ENCODE measurements at places on chromosomes 5 and 9. TPM values are rescaled to one million over a fixed set of nuclear protein-coding genes. Genes with fewer than 3 reads are reported as not detected.

Gene CNTNAP3B
- total RNA-seq: 34.2 TPM

Gene IL5
- not detected for total RNA-seq

Gene REEP2
- 1.8 TPM for total RNA-seq

Gene GARIN3
- not detected for total RNA-seq

DNA sequence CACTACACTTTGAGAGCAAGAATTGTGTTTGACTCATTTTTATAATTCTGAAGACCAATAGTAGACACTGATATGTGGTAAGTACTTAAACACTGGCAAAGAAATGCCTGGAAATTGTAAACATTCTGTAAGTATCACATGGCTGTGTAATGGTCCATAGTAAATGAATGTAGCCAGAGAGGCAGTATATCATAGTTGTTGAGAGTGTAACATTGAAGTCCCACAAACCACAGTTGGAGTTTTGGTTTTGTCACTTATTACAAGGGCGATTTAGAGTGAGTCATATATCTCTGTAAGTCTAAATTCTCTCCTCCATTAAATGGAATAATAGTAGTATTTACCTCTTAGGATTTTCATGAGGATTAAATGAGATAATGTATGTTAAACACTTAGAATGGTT is 181.1 kb upstream of the MEF2C start:
- no peak overlapping the region for H3K4me3 ChIP-seq
- H3K27ac ChIP-seq: no peak overlapping the region
- no peaks in the 10 kb centered on the region for H3K4me1 ChIP-seq
- DNase-seq: no peak

GRCh38 chr9:91790917-91791316 is 159.1 kb downstream of the ROR2 start:
- H3K27ac ChIP-seq: no peak overlapping the region
- H3K4me1 ChIP-seq: no peaks in the 10 kb centered on the region
- H3K4me3 ChIP-seq: no peak overlapping the region
- DNase-seq: no peak

GRCh38 chr9:123033352-123033751 is at the start of gene GPR21:
Gene GPR21, plus strand, starts transcription at chr9:123033667. Its CDS starts 900 bp downstream, at chr9:123034567.
- no peak for DNase-seq
- no peak within 1 kb of the TSS for H3K4me3 ChIP-seq
- no peak within 1 kb of the TSS for H3K27ac ChIP-seq
- no peaks in the 10 kb centered on the region for H3K4me1 ChIP-seq

DNA sequence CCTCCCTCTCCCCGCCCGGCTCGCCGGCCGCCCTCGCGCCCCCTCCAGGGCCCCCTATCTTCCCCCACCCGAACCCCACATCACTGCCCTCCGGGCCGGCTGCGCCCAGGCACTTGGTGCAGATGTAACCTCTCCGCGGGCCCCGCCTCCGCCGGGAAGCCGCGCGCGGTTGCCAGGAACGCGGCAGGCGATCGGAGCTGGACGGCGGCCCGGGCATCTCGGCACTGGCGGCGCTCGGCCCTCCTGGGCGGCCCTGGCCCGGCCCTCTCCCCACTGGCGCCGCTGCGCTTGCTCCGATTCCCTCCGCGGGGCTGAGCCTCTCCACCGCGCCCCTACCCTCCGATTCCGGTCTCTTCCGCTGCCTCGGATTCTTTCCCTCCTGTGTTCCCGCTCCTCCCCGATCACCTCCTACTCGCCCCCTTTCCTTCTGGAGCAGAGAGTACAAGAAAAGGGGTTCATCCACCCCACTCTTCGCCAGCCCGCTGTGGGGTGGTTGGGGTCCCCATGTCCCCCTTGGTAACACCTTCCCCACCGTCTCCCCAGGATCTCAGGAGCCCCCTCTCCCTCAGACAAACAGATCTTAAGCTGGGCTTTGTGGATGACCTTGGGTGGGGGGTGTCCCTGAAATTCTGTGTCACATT is 70.6 kb downstream of the C9orf50 start:
- H3K36me3 ChIP-seq: no peaks in the 10 kb centered on the region
- DNase-seq: peak; percentile 82
- H3K27me3 ChIP-seq: no peaks in the 10 kb centered on the region
- H3K4me1 ChIP-seq: peaks cover 14% of the 10 kb centered on the region
- H3K4me3 ChIP-seq: no peak overlapping the region
- H3K27ac ChIP-seq: peak overlapping the region; percentile 4

DNA sequence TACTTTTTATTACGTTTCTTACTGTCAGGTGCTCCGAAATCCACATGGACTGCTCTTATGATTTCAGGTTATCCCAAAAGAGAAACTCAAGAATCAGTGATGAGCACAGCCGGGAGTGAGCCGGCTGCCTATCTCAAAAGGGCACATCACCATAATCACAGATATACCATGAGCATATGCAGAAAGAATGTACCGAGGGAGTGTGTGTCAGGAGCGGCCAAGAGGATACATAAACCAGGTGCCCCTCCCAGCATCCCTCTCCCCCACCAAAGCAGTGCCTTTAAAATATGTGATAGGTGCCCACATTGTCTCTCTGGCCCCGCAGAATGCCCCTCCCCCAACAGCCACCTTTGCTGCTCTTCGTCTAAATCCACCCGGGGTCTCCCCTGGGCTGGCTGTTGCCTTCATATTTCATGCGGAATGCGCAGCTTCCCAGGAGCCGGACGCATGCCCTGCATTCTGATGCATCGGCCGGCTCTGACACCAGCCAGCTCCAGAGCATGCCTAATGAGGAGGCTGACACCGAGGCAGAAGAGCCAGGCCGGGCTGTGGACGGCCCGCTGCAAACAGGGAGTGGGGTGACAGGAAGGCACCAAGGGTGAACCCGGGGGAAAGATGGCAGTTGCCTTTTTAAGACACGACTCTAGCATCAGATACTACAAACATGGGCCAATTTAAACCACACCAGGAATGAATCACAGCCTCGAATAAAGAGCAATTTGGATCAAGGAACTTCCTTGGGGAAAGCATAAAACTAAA is 652.3 kb downstream of the BNC2 start:
- H3K36me3 ChIP-seq: no peaks in the 10 kb centered on the region
- no peaks in the 10 kb centered on the region for H3K27me3 ChIP-seq
- DNase-seq: no peak
- no peak overlapping the region for H3K4me3 ChIP-seq
- no peaks in the 10 kb centered on the region for H3K4me1 ChIP-seq
- no peak overlapping the region for H3K27ac ChIP-seq

DNA sequence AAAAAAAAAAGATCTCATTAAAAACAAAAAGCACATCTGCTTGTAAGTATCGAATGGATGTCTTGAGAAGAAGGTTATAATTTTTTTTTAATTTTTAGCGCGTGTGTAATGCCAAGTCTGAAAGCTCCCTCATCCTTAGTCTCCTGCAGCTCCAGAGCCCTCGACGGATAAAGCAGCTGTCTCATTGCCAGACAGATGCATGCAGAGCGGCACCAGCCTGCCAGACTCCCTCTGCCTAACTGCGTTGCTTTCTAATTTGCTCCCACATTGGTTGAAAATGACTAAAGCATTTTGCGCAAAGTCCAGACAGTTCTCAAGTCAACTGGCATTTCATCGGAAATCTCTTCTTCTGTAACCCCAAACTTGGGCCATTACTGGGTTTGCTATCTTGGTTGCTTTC is 29.4 kb downstream of the OLFM1 start:
- no peak overlapping the region for H3K27ac ChIP-seq
- no peaks in the 10 kb centered on the region for H3K4me1 ChIP-seq
- no peak for DNase-seq
- no peaks in the 10 kb centered on the region for H3K36me3 ChIP-seq

- no peak for DNase-seq
- no peak overlapping the region for H3K27ac ChIP-seq
- H3K27me3 ChIP-seq: no peaks in the 10 kb centered on the region
- no peak overlapping the region for H3K4me3 ChIP-seq
These were observed 18.1 kb upstream of the ZNF484 start for GRCh38 chr9:92895812-92896436.

DNA sequence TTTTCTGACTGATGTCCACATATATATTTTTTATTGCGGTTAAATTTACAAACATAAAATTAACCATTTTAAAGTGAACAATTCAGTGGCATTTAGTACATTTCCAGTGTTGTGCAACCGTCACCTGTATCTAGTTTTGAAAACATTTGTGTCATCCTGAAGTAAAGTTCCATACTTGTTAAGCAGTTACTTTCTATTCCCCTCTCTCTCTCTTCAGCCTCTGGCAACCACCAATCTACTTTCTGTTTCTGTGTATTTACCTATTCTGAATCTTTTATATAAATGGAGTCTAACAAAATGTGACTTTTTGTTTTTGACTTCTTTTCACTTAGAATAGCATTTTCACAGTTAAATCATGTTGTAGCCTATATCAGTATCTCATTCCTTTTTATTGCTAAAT is 480.1 kb upstream of the SMARCA2 start:
- DNase-seq: no peak
- no peak overlapping the region for H3K27ac ChIP-seq
- H3K4me1 ChIP-seq: peaks cover 8% of the 10 kb centered on the region
- H3K27me3 ChIP-seq: no peaks in the 10 kb centered on the region
- H3K36me3 ChIP-seq: no peaks in the 10 kb centered on the region
- no peak overlapping the region for H3K4me3 ChIP-seq

- no peak for DNase-seq
- H3K4me1 ChIP-seq: peaks cover 12% of the 10 kb centered on the region
- H3K36me3 ChIP-seq: peaks cover 42% of the 10 kb centered on the region
- no peak overlapping the region for H3K4me3 ChIP-seq
These were observed 3.4 kb upstream of the INPP5E start for GRCh38 chr9:136443087-136443486.

- no peak overlapping the region for H3K27ac ChIP-seq
- H3K36me3 ChIP-seq: no peaks in the 10 kb centered on the region
These were observed 379.4 kb downstream of the ANXA1 start for GRCh38 chr9:73531051-73531532.

DNA sequence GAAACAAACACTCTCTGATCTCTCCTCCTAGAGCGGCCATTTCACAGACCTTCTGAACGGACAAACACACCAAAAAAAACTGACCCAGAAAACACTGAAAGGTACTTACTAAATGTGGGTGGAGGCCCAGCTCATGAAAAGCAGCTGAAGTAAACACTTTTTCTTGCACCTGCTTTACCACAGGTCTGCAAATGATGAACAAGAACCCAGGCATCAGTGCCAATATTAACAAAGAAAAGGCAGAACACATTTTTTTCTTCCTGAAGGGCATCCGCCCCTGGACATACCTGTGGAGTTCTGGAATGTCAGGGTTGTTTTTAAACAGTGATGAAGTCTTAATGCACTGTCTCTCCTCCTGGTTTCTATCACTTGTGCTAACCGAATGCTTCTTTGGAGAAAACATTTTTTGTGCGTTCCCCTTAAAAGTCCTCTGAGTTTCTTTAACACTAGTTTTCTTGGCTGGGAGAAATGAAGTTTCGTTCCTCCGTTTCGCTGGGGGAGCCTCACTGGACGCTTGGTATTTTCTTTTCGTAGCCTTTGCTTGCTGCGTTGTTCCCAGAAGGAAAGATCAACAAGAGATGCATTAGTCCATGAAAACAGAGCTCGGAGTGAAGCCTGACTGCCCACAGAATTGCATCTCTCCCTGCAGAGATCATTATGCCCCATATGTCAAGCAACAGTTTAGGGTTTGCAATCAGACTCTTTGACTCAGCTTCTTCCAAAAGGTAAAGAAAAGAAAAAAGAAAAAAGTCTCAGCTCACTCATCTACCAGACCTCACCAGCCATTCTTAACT is 7.4 kb downstream of the DDX31 start:
- H3K4me3 ChIP-seq: no peak overlapping the region
- H3K4me1 ChIP-seq: no peaks in the 10 kb centered on the region
- no peak for DNase-seq
